ENCODE measurements at places on chromosomes 11 and 22.

DNA sequence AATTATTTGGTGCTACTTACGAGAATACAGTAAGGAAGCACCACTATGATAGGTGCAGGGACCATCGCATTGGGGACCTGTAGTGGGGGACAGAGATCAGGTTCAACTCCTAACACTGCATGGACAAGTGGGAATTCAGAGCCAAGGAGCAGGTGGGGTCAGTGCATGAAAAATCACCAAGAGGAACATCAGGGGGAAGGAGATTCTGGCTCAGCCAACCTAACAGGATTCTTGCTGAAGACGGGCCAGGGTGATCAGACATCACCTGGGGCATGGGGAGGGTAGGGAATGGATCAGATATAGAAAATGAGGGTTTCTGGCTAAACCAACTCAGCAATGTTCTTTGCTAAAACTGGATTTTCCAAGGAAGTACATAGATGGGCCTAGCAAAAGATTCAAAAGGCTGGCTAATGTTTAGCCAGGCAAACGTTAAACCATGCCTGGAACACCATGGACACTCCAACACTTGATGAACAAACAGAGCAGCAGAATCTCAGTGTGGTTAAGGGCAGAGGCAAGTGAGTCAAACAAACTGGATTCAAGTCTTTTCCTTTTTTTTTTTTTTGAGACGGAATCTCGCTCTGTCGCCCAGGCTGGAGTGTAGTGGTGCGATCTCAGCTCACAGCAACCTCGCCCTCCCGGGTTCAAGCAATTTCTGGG is 70.0 kb downstream of the MICAL3 start:
- no peak for DNase-seq

DNA sequence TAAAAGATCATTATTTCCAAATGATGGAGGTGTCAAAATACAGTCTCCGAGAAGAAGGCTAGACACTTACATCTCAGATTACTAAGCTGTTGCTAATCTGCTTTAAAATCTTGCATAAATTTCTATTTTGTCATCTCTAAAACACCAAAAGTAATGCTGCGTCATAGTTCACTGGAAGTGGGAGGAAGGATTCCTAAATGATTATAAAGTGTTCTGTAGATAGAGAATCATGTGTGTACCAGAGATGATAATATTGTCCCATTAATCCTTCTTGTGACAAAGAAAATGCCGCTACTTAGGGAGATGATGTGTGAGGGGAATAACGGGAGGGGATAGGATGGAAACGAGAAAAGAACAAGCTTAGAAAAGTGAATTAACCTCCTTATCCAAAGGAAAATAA is 268.6 kb downstream of the JRKL start:
- no peak for DNase-seq

DNA sequence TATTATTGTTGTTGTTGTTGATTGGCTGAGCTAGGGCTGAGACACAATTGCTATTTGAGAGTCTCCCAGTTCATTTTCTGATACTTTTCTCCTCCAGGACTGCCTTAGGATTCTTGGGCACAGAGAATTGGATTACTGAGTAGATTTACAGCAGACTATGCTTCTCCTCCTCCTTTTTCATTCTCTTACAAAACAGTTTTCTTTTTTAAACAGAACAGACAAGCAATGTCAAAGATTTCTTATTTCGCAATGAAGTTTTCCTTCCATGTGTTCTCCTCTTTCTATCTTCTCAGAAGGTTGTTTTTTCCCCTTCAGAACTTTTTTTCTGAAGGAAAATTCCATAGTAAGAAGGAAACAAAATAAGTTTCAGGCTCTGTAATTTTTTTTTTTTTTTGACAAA is 19.8 kb upstream of the TIMP3 start:
- no peak for DNase-seq

DNA sequence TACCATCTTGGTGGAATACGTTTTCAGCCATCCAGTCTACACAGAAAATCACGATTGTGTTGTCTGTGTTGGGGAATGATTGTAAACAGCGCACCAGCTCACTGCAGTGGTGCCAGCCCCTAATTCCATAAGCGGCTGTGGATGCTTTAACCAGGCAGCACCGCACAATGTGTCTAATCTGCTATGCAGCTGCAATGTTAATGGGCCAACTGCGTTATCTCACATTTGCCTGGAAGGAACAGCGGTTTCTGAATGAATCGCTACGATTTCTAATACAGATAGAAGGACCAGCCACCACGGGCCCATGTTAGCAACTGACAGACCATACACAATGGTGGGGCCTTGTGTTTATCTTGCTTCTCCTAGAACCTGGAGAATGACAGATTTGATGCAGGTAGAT is 384.5 kb upstream of the KIRREL3 start:
- no peak for DNase-seq

DNA sequence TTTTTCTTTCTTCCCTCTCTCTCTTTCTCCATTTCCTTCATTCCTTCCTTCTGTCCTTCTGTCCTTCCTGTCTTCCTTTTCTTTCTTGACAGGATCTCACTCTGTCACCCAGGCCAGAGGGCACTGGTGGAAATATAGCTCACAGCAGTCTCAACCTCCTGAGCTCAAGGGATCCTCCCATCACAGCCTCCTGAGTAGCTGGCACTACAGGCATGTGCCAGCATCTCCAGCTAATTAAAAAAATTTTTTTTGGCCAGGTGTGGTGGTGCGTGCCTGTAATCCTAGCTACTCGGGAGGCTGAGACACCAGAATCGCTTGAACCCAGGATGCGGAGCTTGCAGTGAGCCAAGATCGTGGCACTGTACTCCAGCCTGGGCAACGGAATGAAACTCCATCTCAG is 4.8 kb upstream of the DUSP8 start:
- DNase-seq, result no peak

- DNase-seq, result no peak
Measured at GRCh38 chr11:64677441-64678023, 45.5 kb downstream of the NRXN2 start.

GRCh38 chr22:25187469-25187868 is 12.2 kb upstream of the CRYBB3 start:
- DNase-seq, result no peak

DNA sequence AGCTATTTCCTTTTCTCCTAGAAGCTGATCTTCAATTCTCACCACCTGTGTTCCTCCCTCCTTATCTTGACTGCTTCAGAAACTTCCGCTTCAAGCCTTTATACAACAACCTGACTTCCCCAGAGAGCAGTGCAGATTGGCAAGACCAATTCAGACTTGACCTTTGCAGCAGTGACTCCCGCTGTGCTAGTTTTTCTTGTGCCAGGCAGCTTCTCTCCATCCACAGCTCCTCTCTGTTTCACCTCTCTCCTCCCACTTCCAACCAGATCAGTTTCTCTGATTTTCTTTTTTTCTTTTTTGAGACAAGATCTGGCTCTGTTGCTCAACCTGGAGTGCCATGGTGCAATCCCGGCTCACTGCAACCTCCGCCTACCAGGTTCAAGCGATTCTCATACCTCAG is 74.3 kb downstream of the GRAMD1B start:
- no peak for DNase-seq

DNA sequence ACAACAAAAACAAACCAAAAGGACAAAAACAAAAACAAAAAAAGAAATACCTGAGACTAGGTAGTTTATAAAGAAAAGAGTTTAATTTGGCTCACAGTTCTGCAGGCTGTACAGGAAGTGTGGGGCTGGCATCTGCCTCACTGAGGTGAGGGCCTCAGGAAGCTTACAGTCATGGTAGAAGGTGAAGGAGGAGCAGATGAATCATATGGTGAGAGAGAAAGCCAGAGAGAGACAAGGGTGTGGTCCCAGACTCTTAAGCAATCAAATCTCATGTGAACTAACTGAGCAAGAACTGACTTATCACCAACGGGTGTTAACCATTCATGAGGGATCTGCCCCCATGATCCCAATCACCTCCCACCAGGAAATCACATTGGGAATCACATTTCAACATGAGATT is 58.8 kb upstream of the ZBED5 start:
- no peak for DNase-seq

GRCh38 chr22:36593215-36593614 is 64.2 kb upstream of the EIF3D start:
- DNase-seq, result no peak

DNA sequence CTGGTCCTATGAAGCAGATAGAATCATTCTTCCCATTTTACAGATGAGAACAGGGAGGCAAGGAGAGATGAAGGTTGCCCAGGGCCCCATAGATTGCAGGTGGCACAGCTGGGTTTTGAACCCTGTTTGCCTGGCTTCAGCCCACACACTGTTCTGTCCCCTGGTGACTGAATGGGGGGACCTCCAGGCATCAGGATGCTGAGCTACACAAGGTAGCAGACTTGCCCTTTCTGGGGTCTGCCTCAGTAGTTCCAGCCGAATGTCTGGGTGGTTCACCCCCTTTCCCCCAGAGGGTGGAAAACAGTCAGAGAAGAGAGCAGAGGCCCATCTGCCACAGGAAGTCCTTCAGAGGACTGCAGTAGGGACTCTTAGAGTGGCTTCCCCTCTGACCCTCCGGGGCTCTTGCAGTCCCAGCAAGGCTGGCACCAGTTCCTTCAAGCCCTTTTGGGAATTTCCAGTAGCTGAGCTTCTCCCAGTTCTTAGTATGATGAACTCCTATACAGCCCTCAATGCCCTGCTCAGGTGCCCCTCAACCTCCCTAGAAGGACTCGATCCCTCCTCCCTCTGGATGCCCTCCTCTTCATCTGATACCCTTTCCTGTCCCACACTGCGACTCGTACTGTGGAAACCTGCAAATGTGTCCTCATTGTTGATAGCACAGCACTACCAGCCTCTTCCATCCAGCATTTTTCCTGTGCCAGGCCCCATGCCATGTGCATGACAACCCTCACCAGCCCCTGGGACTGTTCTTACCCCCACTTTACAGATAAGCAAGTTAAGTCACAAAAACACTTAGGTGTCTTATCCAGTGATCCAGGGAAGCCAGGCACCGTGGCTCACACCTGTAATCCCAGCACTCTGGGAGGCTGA is 82.8 kb downstream of the IGLL1 start:
- DNase-seq, result no peak

- no peak for DNase-seq
Measured at GRCh38 chr11:102263379-102264003, 53.8 kb upstream of the BIRC3 start.

DNA sequence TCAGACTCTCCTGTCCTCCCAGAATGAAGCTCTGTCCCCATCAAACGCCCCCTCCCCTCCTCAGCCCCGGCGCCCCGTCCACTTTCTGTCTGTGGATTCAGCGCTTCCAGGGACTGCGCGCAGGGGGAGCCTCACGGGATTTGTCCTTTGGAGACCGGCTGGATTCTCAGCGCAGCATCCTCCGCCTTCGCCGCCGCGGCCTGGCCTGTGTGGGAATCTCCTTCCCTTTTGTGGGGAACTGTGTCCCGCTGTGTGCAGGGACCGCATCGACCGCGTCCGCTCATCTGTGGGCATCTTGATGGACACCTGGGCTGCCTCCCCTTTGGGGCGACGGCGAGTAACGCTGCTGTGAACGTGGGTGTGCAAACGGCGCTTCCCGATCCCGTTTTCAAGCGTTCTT is 1.1 kb upstream of the SCT start:
- DNase-seq, result peak; percentile 46

DNA sequence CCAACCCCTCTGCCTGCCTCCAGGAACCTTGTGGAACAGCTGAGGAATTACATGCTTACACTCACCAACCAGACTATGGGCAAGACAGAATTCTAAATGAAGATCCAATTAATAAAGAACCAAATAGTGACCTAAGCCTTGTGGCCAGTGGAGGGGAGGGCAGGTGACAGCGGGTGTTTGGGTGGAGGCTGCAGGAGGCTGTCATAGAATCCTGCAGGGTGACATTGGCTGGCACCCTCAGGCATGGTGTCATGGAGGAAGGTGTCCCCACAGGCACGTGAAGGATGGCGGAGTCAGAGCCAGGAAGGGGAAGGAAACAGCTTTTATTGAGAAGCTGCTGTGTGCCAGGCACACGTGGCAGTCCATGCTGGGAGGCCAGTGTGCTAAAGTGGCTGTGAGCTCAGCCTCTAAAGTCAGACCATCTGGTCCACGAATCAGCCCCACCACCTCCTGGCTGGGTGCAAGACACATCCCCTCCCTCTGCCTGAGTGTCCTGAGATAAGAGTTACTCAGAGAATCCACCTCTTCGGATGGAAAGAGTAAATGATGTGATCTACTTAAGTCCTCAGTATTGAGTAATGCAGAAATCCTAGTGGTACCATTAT is 8.7 kb downstream of the MYO18B start:
- no peak for DNase-seq

- DNase-seq, result no peak
Measured at GRCh38 chr11:73439002-73439843, 63.0 kb downstream of the RELT start.

GRCh38 chr11:59901306-59901705 is 22.7 kb downstream of the OOSP3 start:
- no peak for DNase-seq

- DNase-seq, result no peak
Measured at GRCh38 chr22:24191381-24191841, 10.1 kb downstream of the SUSD2 start.

DNA sequence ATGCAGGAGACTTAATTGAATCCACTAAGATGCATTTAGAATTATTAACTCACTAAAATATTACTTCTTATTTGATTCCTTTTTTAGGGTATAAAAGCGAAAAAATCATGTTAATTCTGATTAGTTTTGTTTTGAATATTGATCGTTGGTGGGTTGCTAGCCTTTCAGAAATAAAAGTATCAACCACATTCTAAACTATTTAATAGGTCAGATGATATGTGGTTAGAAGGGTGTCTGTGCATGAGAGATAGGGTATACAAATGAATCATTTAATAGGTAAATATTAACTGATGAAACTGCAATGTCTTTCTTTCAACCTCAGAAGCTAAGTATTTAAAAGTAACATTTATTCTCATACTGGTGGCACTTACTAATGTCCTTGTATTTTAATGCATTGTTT is 515.1 kb downstream of the CNTN5 start:
- DNase-seq, result no peak

DNA sequence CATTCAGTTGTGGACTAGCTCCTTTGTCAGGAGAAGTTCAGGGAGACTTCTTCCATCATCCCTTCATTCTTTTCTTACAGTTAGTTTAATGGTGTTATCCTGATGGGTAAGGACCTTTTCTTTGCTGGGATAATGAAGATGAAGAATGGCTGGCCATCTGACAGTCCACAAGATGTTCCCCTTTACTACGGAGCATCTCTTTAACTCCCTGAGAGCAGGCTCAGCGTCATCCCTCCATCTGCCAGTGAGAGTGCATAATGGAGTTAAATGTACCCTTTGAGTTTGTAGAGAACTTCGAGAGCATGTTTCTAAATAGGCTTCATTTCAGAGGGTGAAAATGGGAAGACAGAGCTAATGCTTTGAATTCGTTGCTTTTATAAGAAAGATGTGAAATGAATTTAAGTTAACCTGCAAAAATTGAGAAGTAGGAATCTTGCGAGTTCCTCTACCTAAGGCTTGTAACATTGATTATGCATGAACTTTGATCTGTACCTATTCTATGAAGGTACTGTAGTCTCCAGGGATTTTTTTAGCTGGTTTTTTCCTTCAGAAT is 1.7 kb downstream of the EP300 start:
- no peak for DNase-seq

DNA sequence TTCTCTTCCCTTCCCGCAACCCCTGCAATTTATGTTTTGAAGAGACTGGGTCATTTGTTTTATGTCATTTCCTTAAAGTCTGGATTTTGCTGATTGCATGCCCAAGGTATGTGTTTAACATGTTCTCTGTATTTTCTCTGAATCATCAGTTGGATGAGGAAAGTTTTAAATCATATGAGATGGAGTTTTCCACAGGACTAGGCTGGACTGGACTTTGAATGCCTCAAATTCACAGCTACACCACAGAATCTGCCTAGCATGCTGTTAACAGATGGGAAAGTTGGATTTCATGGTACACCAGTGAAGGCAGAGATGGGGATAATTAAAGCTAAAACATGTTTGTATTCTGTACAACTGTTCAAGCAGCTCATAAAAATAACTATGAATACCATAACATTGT is 62.6 kb downstream of the CWC15 start:
- no peak for DNase-seq
